ENCODE measurements at places on chromosomes 7 and 10. TPM values are rescaled to one million over a fixed set of nuclear protein-coding genes. Genes with fewer than 3 reads are reported as not detected.

RNF148 gene
- not detected for total RNA-seq

TWIST1 gene
- total RNA-seq = 0.64 TPM

- no peak for ATAC-seq
Observed at GRCh38 chr7:48420206-48420605, 248.9 kb downstream of the ABCA13 start.

- ATAC-seq = no peak
Observed at GRCh38 chr10:101164020-101164419, 32.9 kb downstream of the TLX1 start.

DNA sequence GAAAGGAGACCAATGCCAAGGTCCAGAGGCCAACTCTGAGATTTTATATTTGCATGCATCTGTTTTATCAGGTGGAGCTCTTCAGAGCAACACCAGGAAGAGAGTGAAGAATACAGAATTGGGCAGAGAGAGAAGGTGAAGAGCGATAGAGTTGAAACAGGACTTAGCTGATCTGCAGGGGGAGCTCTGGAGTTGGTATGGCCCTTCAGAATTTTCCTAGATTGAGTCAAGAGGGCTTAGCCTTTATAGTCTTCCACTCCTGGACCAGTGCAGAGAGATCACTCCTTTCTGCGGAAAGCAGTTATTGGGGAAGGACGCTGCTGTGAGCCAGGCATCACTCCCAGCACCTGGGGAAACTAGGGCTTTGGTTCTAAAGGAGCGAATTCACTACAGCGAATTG is 105.0 kb upstream of the DGKB start:
- no peak for ATAC-seq

All from esophagus mucosa (tissue), 1 donor.